ENCODE measurements at places on chromosomes 5 and 9.

DNA sequence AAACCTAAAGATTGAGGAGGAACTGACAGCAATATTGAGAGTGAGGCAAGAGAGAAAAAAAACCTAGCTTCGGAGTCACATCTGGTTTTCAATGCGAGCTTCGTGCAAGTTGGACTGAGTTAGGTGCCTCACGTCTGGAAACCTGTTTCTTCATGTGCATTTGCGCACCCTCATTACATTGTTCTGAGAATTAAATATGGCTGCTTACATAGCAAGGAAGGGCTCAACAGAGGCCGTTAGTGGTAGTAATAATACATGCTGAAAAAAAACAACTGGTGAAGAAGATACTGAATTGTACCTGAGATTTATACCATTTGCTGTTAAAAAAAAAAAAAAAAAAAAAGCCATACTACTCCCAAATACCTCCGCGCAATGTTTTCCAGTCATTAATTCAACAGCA lies 18.6 kb downstream of the DNAJA1 start:
- no peak for DNase-seq

DNA sequence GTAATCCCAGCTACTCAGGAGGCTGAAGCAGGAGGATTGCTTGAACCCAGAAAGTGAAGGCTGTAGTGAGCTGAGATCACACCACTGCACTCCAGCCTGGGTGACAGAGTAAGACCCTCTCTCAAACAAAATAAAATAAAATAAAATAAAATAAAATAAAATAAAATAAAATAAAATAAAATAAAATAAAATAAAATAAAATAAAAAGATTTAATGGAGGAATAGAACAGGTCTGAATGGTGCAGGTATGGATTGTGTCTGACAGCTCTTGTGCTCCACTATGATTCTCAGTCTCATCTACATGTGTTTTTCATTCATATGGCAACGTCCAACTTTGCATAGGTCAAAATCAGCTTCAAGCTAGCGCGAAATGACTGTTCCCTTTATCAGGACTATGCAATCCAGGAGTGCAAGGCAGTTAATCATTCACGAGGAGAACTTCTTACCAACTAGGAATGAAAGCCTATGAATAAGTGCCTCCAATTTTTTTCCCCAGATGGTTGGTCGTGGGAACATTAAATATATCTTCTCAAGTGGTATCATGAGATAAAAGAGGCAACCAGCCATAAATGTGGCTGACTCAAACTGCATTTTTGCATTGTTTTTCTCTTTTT lies 1392.3 kb upstream of the CDH9 start:
- no peak for DNase-seq

GRCh38 chr5:36841677-36842076 lies 34.9 kb upstream of the NIPBL start:
- no peak for DNase-seq

DNA sequence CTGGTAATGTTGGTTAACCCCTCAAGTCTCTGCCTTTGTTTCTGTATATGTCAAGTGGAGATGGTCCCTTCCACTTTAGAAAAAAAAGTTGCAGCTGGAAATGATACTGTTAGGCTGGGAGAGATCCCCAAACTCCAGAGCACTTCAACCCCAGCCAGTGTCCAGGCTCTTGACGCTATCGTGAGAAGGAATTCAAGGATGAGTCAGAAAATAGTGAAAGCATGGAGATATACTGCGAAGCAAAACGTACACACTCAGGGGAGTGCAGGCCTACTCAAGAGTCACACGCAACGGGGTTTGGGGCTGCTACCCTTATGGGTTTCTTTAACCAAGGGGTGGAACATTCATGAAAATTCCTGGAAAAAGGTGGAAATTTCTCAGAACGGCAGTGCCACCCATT lies 24.9 kb downstream of the KCNV2 start:
- DNase-seq: no peak

DNA sequence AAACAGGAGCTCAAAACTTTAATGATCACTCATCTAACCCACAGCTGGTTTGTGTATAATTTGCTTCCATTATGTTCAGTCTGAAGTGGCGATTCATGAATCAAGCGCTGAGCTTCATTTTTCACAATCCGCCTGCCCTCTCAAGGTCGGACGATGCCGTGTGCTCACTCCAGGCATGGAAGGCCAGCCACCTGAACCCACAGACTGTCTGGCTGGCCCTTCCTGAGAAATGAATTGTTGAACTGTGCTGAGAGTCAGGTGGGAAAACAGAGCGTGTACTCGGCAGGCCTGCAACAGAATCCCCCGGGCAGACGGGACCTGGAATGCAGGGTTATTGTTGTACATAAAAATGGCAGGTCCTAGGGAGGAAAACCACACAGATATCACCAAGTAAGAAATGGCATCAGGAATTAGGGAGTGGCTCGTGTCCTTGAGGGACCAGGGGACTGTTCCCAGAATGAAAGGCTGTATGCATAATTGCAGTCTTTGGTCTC lies 375.7 kb downstream of the IRX2 start:
- no peak for DNase-seq

GRCh38 chr9:97991818-97992217 lies 8.7 kb downstream of the ANP32B start:
- DNase-seq: no peak

DNA sequence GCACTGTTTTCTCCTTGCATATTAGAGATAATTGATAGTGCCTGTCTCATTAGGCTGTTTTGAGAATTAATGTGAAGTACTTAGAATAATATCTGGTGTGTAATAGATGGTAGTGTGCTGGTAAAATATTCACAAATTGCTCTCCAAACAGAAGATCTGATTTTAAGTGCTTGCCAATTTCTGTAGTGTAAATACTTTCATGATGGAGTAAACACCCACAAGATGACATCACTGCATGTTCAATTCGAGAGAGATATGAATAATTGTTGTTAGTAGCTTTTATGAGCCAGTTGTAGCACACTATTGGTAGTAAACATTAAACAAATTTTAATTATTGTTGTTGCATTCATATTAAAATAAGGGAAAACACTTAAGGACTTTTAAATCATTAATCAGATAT lies 392.3 kb upstream of the RIOK2 start:
- no peak for DNase-seq

DNA sequence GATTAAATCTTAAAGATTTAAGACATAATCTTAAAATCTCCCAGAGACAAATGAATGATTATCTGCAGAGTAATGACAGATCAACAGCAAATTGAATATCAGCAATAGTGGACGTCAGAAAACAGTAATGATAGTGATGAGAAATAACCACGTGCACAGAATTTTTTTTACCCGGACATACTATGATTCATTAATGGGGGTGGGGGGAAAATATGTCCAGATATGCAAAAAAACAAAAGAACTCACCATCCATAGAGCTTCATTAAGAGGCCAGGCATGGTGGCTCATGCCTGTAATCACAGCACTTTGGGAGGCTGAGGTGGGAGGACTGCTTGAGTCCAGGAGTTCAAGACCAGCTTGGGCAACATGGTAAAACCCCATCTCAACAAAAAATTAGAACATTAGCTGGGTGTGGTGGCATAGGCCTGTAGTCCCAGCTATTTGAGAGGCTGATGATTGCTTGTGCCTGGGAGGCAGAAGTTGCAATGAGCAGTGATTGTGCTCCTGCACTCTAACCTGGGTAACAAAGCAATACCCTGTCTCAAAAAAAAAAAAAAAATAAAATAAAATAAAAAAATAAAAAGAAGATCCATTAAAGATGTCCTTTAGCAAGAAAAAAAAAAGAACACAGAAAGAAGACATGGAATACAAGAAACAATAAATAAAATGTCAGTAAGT lies 30.9 kb upstream of the SHOC1 start:
- peak; percentile 69 for DNase-seq

- no peak for DNase-seq
Observed at GRCh38 chr5:74257645-74258313, 382.7 kb downstream of the ENC1 start.
